ENCODE measurements at places on chromosomes 12 and 14.

GRCh38 chr12:116563262-116563661 is 4.1 kb downstream of the MAP1LC3B2 start:
- DNase-seq: no peak

DNA sequence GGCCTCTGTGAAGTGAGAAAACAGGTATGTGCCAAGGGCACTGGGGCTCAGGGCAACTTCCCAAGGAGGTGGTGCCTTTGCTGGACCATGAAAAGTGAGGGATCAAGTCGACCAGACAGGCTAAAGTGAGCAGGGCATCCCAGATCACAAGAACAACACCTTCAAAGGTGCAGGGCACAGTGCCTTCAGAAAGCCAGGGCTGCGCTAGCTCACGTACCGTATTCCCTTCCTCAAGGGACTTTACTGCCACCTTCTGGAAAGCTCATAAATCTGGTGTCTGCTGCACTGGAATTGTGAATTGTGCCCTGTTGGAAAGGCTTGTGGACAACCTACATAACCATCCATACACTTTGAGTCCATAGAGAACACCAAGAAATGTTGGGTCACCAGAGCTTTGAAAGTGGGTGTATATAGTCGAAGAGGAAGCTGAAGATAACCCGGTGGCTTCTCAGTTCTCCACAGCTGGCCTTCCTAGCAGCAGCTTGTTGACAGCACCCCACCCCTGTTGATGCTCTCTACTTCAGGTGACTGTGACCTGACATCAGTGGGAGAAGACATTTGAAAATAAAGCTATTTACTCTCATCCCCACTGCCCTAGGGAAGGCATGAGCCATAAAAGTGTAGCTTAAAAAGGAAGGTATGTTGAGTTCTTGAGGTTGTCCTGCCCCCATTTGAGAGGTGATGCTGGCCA is 24.5 kb downstream of the FIGNL2 start:
- peak; percentile 53 for DNase-seq

GRCh38 chr12:14935031-14935430 is 3.3 kb downstream of the ERP27 start:
- DNase-seq: no peak

- peak; percentile 30 for DNase-seq
Measured at GRCh38 chr12:8950221-8950527, 729 bp upstream of the M6PR start.

- no peak for DNase-seq
Measured at GRCh38 chr12:1688086-1688710, 2.7 kb upstream of the ADIPOR2 start.

DNA sequence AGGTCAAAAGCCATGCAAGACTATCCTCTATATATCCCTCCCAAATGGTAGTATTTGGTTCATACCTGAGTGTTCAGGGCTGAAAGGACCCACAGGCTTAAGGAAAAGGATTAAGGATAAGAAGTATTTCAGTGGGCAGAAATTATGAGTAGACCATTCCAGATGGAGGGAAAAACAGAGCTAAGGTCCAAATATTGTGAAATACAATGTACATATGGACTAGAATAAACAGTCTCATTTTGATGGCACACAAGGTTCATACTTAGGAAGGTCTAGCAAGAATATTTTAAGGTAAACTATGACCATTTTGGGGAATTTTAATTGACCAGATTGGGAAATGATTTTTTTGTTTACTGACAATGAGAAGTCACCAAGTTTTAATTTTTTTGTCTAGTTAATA is 124.6 kb downstream of the PRKD1 start:
- no peak for DNase-seq

DNA sequence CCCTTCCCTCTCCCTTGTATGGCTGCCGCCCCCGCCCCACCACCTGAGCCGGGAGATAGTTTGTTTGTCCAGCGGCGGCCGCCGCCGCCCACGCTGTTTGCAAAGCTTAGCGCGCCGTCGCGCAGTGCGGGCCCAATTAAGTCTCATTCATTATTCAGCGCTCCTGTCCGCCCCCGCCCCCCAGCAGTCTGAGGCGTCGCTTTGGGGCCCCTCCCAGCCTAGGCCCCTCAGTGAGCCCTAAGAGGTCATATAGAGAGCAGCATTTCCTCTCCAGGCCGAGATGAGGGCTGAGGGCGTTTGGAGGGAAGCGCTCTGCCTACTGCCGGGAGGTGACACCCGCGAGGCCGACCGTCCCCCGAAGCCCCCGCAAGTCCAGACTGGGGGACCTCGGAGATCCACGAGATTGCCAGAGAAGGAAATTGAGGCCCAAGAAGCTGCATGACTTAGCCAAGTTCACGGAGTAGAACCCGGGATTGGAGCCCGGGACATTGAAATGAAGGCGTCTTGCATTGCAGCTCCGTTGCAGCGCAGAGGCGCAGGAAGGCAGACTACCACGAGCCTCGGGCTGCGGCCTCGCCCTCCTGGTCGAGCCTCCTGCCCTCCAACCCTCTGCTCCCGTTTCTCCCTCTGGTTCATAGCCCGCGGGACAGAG is at the start of gene DNAJC22:
Gene DNAJC22, plus strand, starts transcription at position 230 of the 652 bp plus-strand sequence. CDS start 1,985 bp downstream, outside the sequence.
- DNase-seq: no peak

GRCh38 chr14:63603749-63604277 is 37.9 kb downstream of the WDR89 start:
- DNase-seq: no peak

GRCh38 chr14:63598807-63599206 is 42.9 kb downstream of the WDR89 start:
- DNase-seq: no peak

DNA sequence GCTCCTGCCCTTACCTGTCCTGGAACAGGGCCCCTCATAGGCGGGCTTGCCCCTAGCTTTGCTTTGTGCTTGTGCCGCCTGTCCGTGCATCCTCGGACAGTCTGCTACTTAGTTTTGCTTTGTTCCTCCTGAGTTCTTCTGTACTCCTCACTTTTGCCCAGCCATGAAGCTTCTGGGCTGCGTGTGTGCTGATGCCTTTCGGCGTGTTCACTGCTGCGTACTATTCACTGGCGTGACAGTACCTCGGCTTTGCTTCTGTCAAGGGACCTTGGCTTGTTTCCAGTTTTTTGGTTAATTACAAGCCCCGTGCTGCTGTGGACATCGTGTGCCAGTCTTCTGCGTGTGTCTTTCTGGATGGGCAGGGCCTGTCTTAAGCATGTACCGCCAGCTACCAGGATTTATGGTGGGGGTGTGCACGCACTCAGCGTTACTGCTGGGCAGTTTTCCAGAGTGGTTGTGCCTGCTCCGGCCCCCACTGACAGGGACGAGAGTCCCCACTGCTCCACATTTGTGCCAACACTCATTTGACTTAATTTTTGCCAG is 2.5 kb downstream of the PACS2 start:
- DNase-seq: no peak

- no peak for DNase-seq
Measured at GRCh38 chr12:45477526-45477925, 252.0 kb upstream of the ARID2 start.

DNA sequence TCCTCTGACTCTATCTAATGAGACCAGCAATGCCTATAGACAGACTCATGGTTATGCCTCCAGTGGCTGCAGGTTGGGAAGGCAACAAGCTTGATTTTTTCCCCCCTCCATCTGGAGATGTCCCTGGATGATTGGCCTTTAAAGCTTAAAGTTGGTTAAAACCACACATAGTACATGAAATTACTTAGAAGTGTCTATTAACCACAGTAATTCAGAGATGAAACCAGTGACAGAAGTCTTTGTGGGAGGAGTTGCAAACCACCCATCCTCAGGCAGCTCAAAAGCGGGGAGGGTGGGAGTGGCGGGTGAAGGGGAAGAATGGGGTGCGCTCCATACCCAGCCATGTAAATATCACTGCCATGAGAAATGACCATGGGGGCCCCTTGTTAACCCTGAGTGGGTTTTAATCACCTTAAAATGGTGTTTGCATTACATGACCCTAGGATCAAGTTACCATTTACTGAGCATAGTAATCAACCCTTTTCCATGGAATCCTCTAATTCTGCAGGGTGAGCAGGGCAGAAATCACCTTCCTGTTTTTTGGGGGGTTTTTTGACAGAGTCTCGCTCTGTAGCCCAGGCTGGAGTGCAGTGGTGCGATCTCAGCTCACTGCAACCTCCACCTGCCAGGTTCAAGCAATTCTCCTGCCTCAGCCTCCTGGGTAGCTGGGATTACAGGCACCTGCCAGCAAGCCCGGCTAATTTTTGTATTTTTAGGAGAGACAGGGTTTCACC is 133.5 kb downstream of the FOXN3 start:
- DNase-seq: no peak

GRCh38 chr12:92506460-92506859 is 196.3 kb upstream of the PLEKHG7 start:
- no peak for DNase-seq

DNA sequence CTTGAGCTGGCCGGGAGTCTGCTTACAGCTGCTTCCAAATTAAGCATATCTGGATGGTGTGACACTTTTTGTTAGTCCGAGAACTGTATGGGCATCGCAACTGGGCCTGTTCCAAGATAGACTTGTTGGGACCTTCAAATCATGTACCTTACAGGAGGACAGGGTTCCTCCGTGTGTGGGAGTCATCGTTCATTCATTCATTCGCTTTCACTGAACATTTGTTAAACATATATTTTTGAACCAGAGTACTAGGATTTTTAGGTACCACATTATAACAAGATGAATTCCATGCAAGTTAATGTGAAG is 387 bp upstream of the IPO8 start:
- no peak for DNase-seq

- DNase-seq: no peak
Measured at GRCh38 chr14:82755923-82756322, 1222.3 kb upstream of the SEL1L start.

DNA sequence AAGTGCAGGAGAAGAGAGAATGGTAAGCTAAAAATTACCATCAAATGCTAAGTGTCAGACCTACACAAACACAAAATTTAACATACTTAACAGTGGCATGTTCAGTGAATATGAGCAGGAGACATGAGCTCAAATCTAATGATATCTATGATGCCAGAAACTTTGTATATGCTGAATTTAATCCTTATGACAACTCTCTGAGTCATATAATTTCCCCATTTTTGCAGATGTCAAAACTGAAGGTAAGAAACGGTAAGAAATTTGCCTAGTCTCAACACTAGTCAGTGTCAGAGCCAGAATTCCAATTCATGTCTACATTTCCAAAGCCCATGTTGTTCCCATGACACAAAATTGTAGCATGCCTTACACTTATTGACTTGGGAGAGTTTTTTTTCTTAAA is 375.8 kb downstream of the APAF1 start:
- DNase-seq: no peak

GRCh38 chr14:61343991-61344405 is 22.6 kb downstream of the PRKCH start:
- no peak for DNase-seq

DNA sequence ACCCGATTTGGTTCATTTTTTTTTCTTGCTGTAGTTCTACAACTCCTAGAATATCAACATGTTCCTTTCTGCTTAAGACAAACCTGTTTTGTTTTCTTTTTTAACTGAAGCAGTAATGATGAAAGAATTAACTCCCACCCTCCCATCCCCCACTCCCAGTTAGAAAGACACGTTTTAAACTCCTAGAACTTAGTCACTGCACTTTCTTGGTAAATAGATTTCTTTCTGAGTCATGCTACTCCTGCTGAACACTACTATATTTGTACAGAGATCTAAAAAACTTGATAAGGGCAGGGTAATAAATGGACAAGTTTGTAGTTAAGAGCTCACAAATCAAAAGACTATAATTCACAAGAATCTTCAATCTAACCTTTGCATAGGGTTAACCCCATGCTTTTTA is 118.9 kb upstream of the PTPRB start:
- DNase-seq: no peak

- DNase-seq: no peak
Measured at GRCh38 chr14:63764103-63764502, 36.2 kb upstream of the SGPP1 start.

GRCh38 chr12:81859521-81859920 is 100.4 kb upstream of the PPFIA2 start:
- peak; percentile 72 for DNase-seq

DNA sequence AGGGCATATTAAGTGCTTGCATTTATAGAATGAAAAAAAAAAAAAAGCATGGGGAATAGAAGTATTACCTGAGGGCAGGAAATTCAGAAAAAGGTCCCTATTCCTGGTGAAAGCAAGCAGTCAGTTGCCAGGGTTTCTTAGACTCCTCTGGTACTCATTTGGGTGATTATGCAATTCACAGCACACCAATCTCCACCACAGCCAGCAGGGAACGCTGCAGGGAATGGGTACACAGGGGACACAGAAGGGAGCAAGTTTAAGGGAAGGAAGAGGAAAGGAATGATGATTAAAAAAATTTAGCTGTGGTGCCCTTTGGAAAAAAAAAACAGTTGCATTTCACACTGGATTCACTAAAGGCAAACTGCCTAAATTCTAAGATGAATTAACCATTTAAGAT is 14.2 kb downstream of the BLTP3B start:
- peak; percentile 94 for DNase-seq

Data from SK-N-MC (cell line).